Activated naive CD4-positive, alpha-beta T cell treated with anti-CD3 and anti-CD28 coated beads, Interleukin-2, amount 50 U/mL, for 72 hours (primary cell): ENCODE measurements at places on chromosomes 2 and 18. TPM values are rescaled to one million over a fixed set of nuclear protein-coding genes. Genes with fewer than 3 reads are reported as not detected.

The WNT10A gene
- 6.1 TPM for total RNA-seq

GRCh38 chr2:69566669-69567068 lies 76.9 kb downstream of the AAK1 start:
- no peak for DNase-seq

The FLACC1 gene
- 0.43 TPM for total RNA-seq

- peak; percentile 21 for DNase-seq
Observed at GRCh38 chr2:232142049-232142448, 180.5 kb downstream of the DIS3L2 start.
